AG08396 (cell line): ENCODE measurements at places on chromosomes 1 and 21.

DNA sequence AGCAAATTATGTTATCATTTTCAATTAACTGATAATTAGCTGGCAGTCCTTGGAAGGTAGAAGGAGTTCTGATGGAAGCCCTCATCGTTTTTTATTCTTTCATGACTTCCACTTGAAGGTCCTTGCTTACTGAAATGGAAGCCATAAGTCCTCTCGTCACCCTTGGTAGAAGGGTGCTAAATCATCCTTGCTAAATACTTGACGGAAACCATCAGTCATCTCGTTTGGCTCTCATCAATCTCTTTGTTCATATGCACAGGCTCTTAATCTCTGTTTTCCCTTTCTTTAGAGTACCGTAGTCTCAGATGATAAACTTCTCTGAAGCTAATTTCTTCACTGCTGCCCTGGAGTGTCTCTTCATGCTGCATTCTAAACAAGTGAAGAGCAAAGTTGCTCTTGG is 34.5 kb downstream of the UCK2 start:
- no peak for DNase-seq

GRCh38 chr1:34763142-34763781 is 3.7 kb downstream of the GJB4 start:
- no peak for DNase-seq

DNA sequence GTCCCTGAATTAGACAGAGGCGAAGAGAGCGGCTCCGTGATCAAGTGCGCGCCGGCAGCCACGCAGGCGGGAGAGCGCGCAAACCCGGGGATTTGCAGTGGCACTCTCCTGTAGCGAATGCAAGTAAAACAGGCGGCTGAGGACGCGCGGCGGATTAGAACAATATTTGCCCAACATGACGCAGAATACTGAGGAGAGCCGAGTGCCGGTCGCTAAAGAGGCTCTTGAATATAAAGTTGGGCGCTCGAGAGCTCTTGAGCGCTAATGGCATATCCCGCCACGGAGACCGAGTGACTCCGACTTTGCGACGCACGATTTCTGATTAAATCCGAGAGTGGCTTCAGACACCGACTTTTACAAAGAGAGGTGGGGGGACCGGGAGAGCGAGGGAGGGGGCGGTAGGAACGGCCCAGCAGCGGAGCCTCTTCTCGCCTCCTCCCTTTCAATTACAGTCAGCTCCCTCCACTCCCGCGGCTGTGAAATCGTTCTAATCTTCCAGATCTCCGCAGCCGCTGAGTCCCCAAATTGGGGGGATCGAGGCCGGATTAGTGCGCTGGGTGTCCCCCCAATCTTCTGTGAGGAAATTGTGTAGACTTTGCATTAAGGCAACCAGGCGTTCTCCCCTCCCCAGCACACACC is 2.3 kb downstream of the PAX7 start:
- no peak for DNase-seq

- no peak for DNase-seq
Observed at GRCh38 chr21:31554511-31555022, 104.9 kb upstream of the SOD1 start.

DNA sequence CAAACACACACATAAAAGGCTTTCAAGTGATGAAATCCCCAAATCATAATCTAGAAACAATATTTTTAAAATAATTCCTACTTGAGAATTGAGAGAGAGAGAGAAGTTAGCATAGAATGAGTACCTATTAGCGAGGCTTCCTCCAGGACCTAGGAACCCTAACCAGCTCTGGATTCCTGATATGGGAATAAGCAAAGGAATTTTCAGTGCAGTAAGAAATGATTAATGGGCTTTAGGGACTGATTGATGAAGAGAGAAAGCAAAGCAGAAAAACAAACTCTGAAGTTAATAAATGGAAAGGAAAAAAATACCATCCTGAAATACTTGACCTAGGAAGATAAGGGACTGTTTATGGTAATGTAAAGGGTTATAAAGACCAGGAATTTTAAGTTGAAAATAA is 60.6 kb downstream of the WARS2 start:
- no peak for DNase-seq

DNA sequence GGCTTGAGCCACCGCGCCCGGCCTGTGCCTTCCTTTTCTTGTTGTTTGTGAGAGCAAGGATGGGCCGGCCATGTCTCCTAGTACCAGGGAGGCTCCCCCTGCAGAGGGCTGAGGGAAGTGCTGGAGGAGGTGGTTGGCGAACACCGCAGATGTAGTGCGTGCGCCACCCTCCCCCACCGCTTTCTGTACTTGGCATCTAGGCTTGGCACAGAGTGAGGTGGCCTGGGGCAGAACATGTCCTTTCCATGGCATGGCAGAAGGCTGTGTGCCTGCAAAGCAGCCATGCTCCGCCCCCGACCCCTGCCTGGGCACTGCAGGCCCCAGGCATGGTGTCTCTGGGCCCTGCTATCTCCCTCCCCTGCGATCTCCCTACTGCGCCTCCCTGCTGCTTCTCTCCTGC is 30.7 kb downstream of the ALPL start:
- no peak for DNase-seq

DNA sequence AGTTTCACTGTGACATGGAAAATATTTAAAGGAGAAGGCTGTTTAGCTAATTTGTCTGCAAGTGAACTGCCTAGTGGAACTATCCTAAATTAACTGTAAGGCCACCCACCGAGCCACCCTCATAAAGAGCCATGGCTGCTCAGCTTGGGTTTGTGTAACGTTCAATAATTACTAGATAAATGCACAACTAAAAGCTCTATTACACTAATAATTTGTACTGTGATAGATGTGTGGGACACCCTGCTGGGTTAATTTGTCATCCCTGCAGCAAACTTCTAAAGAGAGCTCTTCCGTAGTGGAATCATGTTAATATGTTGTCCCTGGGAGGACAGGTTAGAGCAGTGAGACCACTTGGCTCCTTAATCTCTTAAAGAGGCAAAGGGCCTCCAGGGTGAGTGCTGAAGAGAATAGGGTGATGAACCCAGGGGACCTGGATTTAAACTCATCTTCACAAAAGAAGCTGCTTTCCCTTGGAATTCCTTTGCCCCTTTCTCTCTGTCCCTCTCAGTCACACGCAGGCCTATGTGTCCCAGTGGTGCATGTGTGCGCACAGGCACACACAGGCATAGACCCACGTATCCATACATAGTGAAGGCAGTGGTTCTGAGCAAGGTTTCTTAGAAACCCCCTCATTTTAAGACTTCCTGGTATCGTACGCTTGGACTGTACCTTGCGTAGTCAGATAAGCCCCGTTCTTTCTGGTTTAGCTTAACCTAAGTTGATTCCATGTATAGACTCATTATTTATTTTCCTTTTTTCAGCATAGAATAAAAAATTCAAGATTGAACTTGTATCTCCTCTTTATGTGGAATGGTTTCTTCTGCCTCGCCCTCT is 310.3 kb downstream of the NFIA start:
- DNase-seq, result no peak

- DNase-seq, result no peak
Observed at GRCh38 chr1:229031481-229032341, 239.2 kb upstream of the RAB4A start.

- DNase-seq, result no peak
Observed at GRCh38 chr1:216670118-216670883, 52.9 kb downstream of the ESRRG start.

DNA sequence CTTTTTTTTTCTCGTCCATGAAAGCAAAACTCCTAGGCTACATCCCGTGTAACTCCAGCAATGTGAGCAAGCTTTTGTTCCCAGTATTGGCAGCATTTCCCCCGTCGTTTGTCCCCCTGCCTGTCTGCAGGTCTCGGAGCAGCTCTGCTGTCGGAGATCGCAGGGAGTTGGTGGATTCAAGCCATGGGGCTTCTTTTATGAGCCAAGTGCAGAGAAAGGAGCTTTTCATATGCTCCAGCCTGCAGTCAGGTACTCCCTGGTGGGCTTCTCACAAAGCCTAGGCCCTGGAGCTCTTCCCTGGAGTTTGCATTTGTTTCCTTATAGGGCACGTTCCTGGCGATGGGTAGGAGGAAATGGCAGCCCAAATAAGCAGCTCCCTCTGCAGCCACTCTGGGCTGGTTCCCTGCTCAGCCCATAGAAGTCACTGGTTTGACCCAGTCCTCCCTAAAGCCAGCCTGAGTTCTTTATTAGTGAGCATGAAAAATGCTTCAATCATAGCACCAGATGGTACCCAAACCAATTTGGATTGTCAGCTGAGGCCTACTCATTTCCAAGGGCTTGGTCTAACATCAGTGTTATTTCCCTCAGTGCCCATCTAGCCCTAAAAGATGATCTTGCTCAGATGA is 78.3 kb downstream of the NUF2 start:
- no peak for DNase-seq

GRCh38 chr1:18805150-18805879 is 54.1 kb downstream of the TAS1R2 start:
- no peak for DNase-seq

DNA sequence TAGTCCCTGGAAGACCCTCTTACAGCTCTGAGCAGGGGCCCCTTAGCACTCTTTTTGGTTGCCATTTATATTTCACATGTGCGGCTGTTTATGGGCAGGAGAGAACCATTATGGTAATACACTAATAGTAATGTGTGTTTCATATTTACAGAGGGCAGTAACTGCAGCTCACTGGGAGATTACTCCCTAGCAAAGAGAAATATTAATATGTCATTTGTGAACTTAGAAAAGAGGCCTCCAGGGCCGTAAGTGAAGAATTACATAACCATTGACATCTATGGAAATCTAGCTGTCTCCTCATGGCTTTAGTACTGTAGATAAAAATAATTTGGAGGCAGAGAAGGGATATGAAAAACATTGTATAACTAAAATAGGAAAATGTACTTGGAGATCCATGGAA is 23.4 kb upstream of the RGS16 start:
- no peak for DNase-seq

DNA sequence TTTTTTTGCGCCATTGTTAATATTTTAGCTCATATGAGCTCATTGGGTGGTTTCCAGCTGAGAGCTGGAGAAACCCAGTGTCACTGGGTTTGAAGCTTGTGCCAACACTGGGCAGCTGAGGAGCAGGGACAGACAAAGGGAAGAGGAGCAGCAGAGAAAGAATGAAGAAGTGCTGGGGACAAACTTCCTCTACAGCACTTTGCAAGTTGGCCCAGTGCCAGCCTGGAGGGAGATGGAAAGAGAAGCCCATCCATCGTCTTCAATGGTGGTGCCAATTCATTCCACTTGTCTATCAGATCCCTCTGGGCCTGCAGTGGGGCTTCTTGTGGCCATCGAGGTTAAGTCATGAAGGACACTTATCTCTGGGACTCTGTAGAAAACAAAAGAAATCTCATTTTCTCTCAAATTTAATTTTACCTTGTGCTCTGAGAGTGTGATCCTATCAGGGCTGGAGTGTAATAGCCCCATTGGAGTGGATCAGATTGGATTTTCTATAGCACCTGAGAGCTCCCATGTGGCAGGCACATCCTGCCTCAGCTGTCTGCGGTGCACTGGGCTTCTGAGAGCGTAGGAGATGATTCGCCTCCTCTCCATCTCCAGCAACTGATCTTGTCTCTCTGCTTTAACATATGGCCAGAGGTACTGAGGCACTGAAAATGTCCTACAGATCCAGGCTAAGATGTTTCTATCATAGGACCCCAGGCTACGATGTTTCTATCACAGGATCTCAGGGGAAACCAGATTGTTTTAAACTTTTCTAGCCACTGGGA is 114.7 kb downstream of the TNR start:
- no peak for DNase-seq

DNA sequence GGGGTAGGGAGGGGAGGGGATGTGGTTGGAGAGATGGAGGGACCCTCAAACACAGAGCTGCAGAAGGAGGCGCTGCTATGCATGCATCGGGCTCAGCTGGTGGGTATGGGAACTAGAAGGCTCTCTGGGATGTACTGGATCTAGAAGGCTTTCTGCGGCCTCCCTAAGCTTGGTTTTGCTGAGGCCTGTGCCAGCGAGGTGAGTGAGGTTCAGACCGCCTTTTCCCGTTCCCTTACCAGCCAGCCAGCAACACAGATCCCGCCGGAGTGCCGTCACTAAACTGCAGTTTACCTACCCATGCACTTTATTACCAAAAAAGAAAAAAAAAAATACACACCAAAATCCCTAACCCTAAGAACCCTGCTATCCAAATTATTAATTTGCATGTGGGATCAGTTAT is 180.2 kb downstream of the PRDM16 start:
- no peak for DNase-seq

DNA sequence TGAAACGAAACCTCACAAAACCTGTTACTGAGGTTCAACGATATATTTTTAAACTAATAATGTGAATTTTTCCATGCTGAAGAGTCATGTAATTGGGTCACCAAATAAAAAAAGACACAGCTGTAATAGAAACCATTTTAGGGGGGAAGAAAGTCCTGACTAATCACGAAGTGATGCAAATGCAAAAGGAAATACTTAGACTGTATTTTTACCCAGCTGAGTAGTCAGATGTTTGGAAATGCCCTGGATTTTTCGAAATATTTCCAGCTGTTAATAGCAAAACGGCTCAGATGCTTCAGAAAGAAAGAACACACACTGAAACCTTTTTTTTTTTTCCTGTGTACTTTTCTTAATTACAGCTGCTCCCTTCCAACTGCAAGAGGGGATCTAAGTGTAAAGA is 210.3 kb downstream of the SETD4 start:
- DNase-seq, result peak; percentile 63

DNA sequence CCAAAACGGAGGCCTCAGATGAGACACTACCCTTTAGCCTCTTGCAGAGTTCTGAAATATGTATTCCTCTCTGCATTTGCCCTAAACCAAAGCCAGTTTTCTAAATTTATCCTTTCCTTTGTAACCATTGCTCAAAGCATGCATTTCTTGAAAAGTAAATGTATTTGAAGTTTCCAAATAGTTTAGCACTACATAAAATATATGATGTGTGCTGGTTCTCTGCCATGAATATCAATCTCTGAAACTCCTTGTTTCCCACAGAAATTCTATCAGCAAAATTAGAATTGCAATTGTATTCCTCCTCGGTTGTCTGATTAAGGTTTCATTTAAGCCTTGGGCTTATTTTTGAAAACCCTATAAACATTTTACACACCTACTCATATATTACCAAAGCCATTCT is 137.1 kb upstream of the SYT6 start:
- DNase-seq, result no peak

DNA sequence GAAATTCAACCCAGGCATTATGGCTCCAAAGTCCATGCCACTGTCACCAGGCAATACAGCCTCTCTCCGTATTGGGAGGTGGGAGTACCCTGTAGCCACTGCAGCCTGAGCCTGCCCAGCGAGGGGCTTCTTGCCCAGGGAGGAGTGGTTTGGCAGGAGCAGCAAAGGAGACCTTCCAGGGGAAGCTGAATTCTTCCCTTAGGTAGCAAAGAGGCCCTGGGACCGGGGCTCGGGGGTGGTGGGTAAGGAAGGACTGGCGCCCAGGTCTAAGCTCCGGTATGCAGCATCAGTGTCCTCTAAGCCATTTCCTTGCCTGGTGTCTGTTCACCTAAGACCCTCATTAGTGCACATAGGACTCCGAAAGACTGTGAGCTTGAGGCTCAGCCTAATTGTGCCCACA is 17.0 kb downstream of the TNNT2 start:
- no peak for DNase-seq
